ENCODE measurements at places on chromosomes 2 and 18. TPM values are rescaled to one million over a fixed set of nuclear protein-coding genes. Genes with fewer than 3 reads are reported as not detected.

The SPR gene
- 24.5 TPM for total RNA-seq

The PLGLB2 gene
- total RNA-seq, result not detected

The CABLES1 gene
- total RNA-seq, result 2.8 TPM

The TMEFF2 gene
- not detected for total RNA-seq

The TACR1 gene
- total RNA-seq, result not detected

The COLEC11 gene
- total RNA-seq, result not detected

The KIF5C gene
- under 0.01 TPM for total RNA-seq

The ZNF396 gene
- 0.50 TPM for total RNA-seq

The LCT gene
- total RNA-seq, result not detected

The SLC39A6 gene
- 123 TPM for total RNA-seq

- DNase-seq, result peak; percentile 1
Observed at GRCh38 chr2:102826904-102827303, 65.1 kb downstream of the TMEM182 start.

- DNase-seq, result no peak
Observed at GRCh38 chr2:121887513-121888188, 132.2 kb downstream of the TSN start.

DNA sequence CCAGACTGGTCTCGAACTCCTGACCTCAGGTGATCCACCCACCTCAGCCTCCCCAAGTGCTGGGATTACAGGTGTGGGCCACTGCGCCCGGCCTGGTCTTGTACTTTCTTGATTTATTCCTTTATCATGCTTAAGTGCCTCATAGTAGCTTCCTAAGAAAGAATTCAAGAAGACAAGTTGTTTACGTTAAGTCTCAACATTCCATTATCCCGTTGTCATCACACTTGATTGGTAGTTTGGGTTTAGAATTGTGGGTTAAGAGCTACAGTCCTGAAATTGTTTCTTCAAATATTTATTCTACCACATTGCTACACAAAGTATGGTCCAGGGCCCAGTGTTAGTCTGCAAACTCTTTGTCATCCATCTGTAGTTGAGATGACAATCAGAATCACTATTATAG, 194.0 kb downstream of the VWC2L start:
- no peak for DNase-seq

- no peak for DNase-seq
Observed at GRCh38 chr2:44230378-44230777, 44.9 kb upstream of the SLC3A1 start.

DNA sequence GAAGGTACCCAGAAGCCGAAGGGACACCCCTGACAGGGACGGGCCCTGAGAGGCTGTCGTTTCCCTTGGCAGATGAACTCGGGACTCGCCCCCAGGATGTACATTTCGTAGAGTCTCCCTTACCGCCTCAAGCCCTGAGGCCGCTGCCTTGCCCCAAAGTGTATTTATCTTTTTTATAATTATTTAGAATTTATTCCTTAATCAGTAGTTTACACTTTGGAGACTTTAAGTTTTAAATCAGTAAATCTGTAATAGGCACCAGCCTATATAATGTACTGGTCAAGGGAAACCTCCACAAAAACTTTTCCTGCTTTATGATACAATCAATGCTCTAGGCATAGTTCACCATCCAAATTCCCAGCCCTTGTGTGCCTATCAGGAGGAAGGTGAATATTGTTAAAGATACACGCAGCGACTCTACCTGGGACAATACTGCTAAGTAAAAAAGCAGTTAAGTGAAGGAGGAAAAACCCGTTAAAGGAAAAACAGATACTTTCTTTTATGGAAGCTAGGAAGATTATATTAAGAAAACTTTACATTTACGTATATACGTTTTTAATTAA, 848 bp downstream of the VRK2 start:
- DNase-seq, result peak; percentile 16

GRCh38 chr18:36559149-36559857, 261.8 kb downstream of the FHOD3 start:
- no peak for DNase-seq

- DNase-seq, result no peak
Observed at GRCh38 chr2:27118525-27119329, at the start of gene CGREF1. Gene CGREF1, minus strand, starts transcription at chr2:27119128. Its CDS starts 14,762 bp downstream, at chr2:27104366.

DNA sequence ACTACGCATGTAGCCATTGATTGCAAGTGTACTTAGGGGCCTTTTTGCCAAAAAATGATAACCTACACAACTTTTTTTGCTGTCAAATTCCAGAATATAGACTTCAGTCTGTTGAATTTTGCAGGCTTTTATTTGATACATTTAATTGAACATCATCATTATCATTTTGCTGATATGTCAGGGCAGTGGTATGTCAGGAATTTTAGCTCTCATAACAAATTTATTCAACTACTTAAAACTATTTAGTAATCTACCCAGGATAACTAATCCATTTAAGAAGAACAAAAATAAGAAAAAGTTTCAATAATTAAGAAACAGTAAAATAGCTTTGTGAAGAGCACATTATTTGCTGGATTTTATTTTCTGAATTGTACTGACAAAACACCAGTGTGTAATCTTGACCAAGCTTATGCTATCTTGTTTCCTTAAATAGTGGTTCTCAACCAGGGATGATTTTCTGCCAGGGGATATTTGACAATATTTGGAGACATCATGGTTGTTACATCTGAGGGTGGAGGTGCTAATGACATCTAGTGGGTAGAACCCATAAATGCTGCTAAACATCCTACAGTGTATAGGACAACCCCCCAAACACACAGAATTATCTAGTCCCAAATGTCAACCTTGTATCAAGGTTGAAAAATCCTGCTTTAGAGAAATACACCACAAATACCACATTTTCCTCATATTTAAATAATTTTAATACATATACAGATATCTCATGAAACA, 12.1 kb upstream of the TTN start:
- DNase-seq, result no peak

- no peak for DNase-seq
Observed at GRCh38 chr18:46624127-46624526, 32.9 kb downstream of the LOXHD1 start.

DNA sequence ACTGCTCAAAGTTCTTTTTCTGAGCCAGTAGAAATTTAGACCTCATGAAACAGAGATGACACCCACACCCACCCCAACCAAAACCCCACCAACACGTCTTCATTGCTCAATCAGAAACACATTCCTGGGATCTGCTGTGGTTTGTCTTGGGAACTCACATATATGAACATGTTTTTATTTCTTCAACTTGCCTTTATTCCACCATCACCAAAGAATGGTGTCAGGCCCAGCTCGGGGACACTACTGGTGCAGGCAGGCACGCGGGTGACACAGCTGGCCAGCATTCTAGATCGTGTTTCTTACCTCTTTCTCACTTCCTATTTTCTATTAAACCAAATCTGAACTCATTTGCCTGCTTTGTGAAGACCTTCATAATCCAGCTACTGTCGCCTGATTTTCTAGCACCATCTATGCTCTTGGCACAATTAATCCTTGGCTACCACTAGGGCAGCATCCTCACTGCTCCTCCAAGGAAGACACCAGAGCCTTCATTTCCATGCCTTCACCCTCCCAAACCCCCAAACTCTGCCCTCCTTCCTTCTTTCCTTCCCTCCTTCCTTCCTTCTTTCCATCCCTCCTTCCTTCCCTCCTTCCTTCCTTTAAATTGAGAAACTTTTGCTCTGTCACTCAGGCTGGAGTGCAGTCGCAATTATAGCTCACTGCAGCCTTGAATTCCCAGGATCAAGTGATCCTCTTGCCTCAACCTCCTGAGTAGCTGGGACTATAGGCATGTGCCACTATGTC, 157.1 kb downstream of the BCL2 start:
- DNase-seq, result peak; percentile 11

DNA sequence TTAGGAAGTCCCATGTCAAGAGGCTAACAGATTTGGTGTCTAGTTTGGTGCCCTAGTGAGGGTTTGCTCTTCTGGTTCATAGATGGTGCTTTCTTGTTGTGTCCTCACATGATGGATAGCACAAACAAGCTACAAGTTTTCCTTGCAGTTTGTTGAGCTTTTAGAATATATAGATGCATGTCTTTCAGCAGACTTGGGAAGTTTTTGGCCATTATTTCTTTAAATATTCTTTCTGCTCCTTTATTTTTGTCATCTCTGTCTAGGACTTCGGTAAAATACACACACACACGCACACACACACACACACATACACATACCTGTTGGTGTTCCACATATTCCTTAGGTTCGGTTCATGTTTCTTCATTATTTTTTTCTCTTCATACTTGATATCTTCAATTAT, 81.5 kb upstream of the TEX51 start:
- no peak for DNase-seq

DNA sequence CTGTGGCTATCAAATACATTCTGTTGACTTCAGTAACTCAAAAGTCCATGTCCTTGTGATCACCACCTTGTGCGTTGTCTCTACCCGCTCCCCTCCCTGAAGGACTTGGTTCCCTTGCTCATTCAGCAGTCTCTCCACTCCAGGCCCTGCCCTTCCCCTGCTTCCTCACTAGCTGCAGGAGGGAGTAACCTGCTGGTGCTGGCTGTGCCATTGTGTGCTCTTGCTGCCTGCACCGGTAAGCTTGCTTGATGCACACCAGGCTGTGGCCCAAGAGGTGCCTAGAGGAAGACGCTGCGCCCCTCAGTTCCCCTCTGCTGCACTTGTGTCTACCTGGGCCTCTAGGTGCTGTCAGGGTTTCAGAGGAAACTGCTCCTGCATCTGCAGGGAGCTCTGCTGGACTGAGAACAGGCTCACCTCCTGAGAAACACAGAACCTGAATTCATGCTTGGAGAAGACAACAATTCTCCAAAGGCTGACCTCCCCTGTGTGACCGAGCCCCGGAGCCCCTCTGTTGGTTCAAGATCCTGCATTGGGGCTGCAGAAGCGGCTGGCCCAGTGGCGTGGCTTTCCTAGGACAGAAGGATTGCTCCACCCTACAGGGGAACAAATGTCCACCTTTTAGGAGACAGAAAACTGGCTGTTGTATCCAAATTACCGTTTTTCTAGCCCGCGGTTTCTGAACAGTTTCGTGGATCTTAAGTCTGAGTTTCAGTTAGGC, 33.6 kb downstream of the PTPRM start:
- DNase-seq, result no peak

DNA sequence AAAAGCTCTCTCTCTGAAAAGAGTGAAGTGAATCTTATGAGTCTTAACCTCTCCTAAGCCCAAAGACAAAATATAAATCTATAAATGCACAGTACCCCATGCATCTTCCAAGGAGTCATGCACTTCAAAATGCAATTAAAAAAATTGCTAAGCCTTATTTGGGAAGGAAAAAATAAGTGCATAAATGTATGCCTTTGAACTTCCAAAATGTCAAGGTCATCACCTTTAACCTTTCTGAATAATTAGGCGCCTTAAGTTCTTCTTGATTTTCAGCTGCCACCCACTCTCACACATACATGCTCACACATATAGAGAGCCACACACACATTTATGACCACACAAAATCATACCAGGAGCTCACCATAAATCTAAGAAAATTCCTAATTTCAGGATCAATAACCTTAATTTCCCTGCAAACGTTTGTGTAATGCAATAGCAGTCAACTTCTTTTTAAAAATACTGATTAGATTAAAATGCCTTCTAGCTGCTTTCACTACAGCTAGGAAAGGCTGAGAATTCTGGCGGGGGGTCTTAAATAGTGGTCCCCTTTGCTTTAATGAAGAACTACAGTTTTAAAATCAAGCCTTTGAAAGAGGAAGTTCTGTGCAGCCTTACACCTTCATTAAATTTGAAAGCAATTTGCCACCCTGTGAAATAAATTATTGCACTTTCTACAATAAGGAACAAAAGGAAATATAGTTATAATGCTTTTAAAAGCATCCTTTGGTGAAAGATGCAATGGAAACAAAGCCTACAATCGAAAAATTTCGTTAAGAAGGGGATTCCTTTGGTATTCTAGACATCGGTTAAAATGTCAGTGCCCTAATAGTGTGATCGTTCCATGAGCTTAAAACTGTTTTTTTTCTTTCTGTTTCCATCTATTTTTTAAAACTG, 3.6 kb downstream of the HOXD11 start:
- DNase-seq, result no peak

DNA sequence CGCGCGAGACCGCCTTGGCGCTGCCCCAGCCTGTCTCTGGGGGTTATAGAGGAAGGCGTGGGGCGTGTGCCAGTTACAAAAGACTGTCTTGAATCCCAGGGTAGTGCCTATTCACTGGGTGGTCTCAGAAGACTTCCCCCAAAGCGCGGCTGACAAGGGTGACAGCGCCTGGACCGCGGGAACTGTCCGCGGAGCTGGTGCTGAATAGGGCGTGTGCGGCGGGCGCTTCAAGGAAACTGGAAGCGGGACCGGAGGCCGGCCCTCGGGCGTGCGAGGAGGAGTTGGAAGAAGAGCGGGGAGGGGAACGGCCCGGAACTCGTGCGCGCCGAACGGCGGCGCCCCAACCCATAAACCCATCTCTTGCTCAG, 2.3 kb downstream of the EGR4 start:
- DNase-seq, result peak; percentile 60

- no peak for DNase-seq
Observed at GRCh38 chr2:187264612-187265011, 183.4 kb downstream of the CALCRL start.

GRCh38 chr18:54453996-54454395, 96.3 kb downstream of the C18orf54 start:
- DNase-seq, result no peak

DNA sequence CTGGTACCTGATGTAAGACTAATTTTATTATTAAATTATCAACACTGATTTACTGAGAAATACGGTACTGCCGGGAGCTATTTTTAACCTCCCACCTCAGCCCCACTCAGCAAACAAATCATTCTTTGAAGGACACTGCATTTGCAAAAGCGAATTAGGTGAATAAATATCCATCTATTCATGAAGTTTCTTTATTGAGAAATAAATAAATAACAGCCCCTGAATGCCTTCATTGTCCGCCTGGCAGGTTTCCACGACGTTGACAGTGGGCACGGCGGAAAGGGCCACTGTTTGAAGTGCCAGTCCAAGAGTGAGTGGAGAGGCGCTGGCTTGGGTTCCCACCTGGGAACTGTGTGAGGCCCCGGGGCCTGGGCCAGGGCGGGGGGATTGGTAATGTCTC, 15.7 kb downstream of the C1QL2 start:
- no peak for DNase-seq

DNA sequence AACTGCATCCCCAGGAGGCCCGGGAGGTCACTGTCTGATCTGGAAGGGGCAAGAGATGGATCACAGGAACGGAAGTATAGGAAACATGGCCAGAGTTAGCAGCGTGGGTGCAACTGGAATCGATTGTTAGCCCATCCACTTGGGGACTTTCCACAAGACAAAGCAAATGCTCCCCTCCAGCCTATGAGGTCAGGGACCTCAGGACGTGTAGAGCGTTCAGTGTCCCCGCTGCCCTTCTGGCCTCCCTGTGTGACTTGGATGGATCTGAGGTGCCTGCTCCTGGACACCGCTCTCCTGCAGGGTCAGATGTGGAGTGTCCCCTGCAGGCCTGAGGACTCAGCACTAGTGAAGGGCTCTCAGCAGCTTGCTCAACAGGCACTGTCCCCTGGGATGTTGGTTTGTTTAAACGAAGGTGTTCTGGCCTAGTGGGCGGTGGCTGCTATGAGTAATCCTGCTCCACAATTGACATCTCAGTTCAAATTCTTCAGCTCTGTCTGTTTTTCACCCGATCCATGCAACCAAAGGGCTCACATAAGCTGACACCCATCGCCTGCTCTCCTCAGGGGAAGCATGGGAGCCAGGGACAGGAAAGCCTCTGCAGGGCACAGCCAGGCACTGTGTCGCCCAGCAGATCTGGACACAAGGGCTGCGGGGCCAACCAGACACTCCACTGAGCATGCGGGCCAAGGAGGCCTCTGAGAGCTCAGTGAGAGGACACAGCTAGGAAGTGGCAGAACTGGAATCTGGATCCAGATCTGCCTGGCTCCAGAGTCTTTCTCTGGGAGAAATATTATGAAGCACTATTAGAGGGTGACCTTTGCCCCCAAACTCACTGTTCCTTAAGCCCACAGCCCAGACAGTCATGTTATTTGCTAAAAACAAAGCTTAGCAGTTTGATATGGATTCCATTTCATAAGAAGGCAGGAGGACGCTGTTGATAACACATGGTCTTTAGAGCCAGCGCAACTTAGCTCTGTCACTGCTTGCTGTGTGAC, 78.5 kb downstream of the RHOB start:
- peak; percentile 44 for DNase-seq

Measured in mammary epithelial cell (primary cell).